HepG2 (cell line): ENCODE measurements at places on chromosomes 5 and 9. TPM values are rescaled to one million over a fixed set of nuclear protein-coding genes. Genes with fewer than 3 reads are reported as not detected.

The SQSTM1 gene
- 160 and 161 TPM in 2 replicates for total RNA-seq

DNA sequence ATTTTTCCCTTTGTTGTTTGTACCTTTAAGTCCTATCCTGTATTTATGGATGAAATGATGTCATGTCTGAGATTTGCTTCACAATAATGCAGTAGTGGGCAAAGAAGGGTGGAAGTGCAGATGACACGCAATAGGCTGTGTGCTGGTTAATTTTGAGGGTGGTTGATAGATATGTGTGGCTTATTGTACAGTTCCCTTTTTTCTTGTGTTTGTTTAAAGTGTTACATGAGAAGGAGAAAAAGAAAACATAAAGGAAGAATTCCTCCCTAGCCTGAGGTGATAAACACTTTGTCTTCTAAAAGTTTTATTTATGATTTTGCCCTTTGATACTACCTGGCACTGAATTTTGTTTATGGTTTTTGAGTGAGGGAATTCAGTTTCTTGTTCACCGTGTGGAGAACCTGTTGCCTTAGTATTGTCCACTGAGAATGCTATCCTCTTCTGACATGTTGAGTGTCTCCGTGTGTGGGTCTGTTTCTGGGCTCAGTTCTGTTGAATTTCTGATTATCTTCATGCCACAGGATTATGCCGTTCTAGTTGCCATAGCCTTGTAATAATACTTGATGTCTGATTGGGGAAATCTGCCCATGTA is 52.3 kb upstream of the FAM120AOS start:
- DNase-seq = no peak

DNA sequence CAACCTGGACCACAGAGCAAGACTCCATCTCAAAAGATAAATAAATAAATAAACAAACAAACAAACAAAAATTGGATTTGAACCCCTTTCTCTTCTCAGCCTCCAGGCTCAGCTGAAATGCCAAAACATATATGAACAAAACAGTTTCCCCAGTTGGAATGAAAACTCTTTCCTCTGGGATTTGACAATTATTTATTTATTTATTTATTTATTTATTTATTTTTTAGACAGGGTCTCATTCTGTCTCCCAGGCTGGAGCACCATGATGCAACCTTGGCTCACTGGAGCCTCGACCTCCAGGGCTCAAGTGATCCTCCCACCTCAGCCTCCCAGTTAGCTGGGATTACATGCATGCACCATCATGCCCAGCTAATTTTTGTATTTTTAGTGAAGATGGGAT is 6.0 kb upstream of the STXBP1 start:
- DNase-seq = no peak

The CCDC180 gene
- total RNA-seq = 1.5 and 2.5 TPM in 2 replicates

GRCh38 chr9:130263601-130264413 is 1.8 kb upstream of the HMCN2 start:
- no peak for DNase-seq

DNA sequence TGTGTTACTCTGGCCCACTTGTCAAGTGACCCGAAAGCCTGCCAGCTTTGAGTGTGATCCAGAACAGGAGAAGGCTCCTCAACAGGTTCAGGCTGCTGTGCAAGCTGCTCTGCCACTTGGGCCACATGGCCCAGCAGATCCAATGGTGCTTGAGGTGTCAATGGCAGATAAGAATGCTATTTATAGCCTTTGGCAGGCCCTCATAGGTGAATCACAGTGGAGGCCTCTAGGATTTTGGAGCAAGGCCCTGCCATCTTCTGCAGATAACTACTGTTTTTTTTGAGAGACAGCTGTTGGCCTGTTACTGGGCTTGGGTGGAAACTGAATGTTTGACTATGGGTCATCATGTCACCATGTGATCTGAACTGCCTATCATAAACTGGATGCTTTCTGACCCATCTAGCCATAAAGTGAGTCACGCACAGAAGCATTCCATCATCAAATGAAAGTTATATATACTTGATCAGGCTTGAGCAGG is 180.8 kb downstream of the CARTPT start:
- no peak for DNase-seq

- no peak for DNase-seq
These were observed 201.2 kb downstream of the NXNL2 start for GRCh38 chr9:88736136-88736637.

- no peak for DNase-seq
These were observed 48.2 kb downstream of the COL27A1 start for GRCh38 chr9:114203410-114204140.
